ENCODE measurements at places on chromosomes 11 and 22. TPM values are rescaled to one million over a fixed set of nuclear protein-coding genes. Genes with fewer than 3 reads are reported as not detected.

DNA sequence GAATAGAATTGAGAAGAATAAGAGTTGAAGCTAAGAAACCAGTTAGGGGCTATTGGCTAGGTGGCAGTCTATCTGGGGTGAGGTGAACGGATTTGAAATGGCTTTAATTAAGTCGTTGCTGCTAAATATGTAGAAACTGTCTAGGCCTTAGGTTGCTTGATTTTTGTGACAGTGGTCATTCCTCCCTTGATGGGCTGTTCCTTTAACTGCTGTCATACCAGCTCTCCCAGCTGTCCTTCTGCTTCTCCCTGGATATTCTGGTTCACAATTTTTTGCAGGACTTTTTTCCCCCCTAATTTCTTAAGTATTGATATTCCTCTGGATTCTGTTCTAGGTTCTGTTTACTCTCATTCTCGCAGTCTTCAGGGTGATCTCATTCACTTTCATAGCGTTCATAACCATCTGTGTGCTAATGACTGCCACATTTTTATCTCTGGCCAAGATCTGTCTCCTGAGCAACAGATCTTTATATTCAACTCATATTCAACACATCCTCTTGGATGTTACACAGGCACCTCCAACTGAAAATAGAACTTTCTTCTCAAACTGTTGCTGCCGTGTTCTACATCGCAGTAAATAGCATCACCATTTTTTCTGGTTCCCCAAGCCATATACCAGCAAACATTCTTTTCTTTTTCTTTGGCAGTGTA, 134.1 kb downstream of the UVRAG start:
- H3K36me3 ChIP-seq = no peaks in the 10 kb centered on the region
- H3K27ac ChIP-seq = peak overlapping the region; percentile 1
- H3K27me3 ChIP-seq = no peaks in the 10 kb centered on the region

GRCh38 chr11:110991661-110992355, 253.7 kb upstream of the POU2AF2 start:
- H3K36me3 ChIP-seq = no peaks in the 10 kb centered on the region
- peak overlapping the region; percentile 21 for H3K27ac ChIP-seq
- no peak for DNase-seq
- no peaks in the 10 kb centered on the region for H3K27me3 ChIP-seq
- peaks cover 12% of the 10 kb centered on the region for H3K4me1 ChIP-seq
- no peak overlapping the region for H3K4me3 ChIP-seq

DNA sequence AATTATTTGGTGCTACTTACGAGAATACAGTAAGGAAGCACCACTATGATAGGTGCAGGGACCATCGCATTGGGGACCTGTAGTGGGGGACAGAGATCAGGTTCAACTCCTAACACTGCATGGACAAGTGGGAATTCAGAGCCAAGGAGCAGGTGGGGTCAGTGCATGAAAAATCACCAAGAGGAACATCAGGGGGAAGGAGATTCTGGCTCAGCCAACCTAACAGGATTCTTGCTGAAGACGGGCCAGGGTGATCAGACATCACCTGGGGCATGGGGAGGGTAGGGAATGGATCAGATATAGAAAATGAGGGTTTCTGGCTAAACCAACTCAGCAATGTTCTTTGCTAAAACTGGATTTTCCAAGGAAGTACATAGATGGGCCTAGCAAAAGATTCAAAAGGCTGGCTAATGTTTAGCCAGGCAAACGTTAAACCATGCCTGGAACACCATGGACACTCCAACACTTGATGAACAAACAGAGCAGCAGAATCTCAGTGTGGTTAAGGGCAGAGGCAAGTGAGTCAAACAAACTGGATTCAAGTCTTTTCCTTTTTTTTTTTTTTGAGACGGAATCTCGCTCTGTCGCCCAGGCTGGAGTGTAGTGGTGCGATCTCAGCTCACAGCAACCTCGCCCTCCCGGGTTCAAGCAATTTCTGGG, 70.0 kb downstream of the MICAL3 start:
- H3K27me3 ChIP-seq = no peaks in the 10 kb centered on the region
- no peak overlapping the region for H3K4me3 ChIP-seq
- peaks cover 8% of the 10 kb centered on the region for H3K4me1 ChIP-seq
- no peak for DNase-seq
- peak overlapping the region; percentile 43 for H3K27ac ChIP-seq
- H3K36me3 ChIP-seq = no peaks in the 10 kb centered on the region

MDK gene
- total RNA-seq = 159 TPM

DNA sequence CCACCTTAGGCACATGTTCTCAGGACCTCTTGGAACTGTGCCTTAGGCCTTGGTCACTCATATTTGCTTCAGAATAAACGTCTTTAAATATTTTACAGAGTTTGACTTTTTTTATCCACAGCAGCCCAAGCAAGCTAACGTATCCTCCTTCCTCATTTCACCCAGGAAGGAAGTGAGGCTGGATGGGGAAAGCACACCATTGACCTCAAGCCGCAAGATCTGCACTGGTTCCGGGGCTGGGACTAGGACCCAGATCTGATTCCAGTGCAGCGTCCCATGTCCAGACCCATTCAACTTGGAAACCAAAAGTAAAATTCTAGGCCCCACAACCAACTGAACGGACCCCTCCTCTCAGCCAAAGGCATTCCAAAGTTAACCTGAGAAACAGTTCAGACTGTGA, 2.4 kb upstream of the LGALS12 start:
- H3K27me3 ChIP-seq = no peaks in the 10 kb centered on the region
- no peaks in the 10 kb centered on the region for H3K36me3 ChIP-seq
- no peak overlapping the region for H3K27ac ChIP-seq

GRCh38 chr22:22228421-22228820, 16.2 kb upstream of the VPREB1 start:
- DNase-seq = no peak
- H3K27ac ChIP-seq = no peak overlapping the region
- H3K36me3 ChIP-seq = no peaks in the 10 kb centered on the region

- no peaks in the 10 kb centered on the region for H3K27me3 ChIP-seq
- no peak overlapping the region for H3K4me3 ChIP-seq
- H3K27ac ChIP-seq = no peak overlapping the region
Observed at GRCh38 chr11:73393479-73394415, 17.5 kb downstream of the RELT start.

ARCN1 gene
- 27.9 TPM for total RNA-seq

WNT11 gene
- 5.9 TPM for total RNA-seq

DNA sequence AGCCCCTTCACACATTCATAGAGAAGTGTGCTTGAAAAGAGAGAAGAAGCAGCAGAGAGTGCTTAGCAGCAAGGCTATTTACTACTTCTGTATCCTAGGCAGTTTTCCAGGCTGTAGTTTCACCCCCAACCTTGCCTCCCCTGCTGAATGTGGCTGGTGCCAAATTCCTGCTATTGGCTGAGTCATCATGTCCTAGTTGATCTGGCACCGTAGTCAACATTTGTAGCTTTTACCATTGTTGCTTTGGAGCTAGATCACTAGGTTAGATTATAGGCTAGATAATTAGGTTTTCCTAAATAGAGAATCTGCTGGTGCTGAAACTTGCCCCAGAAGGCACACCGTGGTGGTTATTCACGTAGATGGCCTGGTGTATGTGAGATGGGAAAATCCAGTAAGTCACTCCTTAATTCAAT, 32.7 kb downstream of the ARHGAP42 start:
- H3K36me3 ChIP-seq = no peaks in the 10 kb centered on the region
- H3K27me3 ChIP-seq = no peaks in the 10 kb centered on the region
- H3K27ac ChIP-seq = peak overlapping the region; percentile 58
- no peak overlapping the region for H3K4me3 ChIP-seq
- peak; percentile 39 for DNase-seq

DCHS1 gene
- total RNA-seq = 17.7 TPM

DNA sequence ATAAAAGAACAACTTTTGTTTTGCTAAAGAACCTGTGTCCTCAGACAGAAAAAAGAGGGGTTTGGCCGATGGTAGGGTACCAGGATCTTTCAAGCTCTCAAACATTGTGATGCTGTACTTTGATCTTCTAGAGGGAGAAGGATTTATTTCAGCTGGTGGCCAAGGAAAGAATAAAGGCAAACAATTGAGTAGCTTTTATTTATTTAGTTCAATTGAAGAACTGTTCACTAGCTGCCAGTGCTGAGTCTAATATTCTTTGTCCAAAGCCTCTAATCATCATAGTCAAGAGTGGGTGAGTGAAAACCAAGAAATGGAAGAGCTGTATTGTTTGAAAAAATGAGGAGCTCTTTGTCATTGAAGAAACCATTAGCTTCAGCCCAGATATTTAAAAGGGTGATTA, 138.4 kb downstream of the FAT3 start:
- H3K27ac ChIP-seq = no peak overlapping the region
- H3K4me1 ChIP-seq = no peaks in the 10 kb centered on the region
- no peak overlapping the region for H3K4me3 ChIP-seq
- H3K36me3 ChIP-seq = no peaks in the 10 kb centered on the region
- no peak for DNase-seq
- no peaks in the 10 kb centered on the region for H3K27me3 ChIP-seq

RPS6KA4 gene
- total RNA-seq = 27.9 TPM

Measured in transverse colon (tissue), 4 donors.